ENCODE measurements at places on chromosomes 3 and 15.

GRCh38 chr3:23203708-23204330 lies 692 bp downstream of the UBE2E2 start:
- DNase-seq, result peak; percentile 12

DNA sequence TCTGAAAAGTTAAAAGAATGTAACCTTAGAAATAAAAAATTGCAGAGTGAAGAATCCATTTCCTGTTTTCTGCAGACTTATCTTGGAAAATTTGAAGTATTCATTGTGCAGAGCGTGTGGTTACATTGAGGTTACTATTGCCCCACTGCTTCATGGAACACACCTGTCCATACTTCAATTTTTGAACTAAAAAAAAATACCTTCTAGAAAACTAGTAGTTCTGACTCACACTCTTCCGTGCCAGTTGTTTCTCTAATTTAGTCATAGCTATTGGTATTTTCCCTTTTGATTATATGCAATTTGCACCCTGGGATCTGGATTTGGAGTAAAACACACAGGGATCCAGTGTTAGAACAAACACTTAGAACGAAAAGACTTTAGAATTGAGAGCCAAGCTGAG lies 111.8 kb upstream of the LYSMD4 start:
- DNase-seq, result peak; percentile 68

DNA sequence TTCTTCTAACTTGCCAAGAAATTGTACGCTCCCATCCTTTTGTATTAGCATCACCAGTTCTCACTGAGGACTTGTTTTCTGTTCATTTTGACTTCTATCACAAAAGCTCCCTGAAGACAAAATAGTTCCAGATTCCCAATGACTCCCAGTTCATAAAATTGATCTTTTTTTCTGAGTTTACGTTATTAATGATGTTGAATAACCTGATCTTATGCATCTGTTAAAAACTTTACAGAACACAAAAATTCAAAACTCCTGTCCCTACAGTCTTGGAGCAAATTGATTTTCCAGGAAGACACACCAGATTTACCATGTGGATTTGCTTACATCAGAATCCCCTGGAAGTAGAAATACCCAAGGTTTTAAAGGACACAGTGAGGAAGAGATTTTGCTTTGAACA lies 8.3 kb upstream of the KCNMB2 start:
- DNase-seq, result no peak

DNA sequence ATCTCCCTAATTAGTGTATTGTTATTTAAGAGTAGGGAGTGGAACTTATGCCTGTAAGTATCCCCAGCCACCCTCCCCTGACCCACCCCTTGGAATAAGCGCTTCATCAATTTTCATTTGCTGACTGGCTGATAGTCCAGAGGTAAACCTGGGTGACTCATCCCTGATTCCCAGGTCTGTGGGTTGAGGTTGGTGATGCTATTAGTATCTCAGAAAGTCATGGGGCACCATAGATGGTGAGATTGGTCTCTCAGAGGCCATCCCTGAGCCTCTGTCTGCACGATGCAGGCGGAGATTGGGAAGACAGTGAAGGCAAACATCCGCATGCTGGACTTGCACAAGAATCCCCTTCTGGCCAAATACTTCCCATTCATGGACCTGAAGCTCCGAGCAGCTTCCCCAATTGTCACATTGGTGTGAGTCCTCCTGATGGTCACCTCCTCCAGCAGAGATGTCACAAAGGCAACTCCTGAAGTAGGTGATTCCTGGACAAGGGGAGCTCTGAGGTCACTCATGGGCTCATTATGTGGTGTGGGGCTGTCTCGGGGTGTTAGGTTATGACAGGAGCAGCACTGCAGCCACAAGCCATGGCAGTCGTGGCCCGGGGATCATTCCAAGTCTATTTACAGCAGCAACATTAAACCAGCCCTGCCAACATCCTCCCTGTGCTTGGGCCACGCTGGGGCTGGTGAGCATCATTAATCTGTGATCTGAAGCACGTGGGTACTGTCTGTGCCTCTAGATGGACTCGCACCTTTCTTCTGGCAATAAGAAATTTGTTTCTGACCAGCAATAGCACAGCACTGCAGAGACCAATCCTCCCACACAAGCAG lies 6.8 kb upstream of the TXNRD3 start:
- no peak for DNase-seq

DNA sequence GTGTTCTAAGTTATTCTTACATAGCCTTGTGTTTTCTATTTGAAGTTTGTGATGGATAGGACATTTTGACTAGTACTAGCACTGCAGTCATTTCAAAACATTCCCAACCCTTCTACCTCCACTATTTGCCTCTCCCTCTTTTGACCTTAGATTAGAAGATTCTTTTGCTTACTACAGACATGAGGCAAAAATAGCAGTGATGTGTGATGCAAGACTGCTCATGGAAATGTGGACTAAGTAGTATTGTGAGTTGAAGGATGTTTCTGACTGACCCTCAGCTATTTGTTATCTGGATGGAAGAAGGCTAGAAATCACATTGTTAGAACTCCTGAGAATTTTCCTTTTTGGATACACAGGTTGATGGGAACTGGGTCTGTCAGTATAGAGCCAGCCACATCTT lies 45.9 kb downstream of the ATP2C1 start:
- no peak for DNase-seq

DNA sequence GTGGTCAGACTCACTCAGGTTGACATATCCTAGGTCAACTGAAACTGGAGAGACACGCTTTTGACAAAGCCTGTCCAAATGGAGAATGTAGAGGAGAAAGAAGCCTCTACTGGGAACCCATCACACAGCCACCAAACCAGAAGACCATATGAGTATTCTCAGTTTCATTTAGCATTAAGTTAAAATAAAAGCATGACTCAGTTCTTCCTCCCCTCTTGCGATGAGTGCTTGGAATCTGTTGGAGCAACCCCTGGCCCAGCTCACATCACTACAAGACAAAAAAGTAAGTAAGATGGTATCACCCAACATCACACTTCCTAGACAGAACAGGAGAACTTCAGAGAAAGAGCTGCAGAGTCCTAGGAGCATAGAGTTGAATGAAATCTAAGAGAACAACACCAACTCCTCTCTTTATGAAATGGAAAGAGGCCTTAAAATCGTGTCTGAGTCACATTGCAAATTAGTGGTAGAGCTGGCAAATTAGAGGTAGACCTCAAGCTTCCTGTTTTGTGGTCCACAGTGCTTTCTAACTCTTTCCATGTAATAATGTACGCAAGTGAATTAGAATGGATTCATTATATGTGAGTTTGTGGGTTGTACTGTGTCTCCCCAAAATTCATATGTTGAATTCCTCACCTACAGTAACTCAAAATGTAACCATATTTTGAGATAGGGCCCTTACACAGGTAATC lies 51.2 kb downstream of the FGF12 start:
- DNase-seq, result peak; percentile 66

DNA sequence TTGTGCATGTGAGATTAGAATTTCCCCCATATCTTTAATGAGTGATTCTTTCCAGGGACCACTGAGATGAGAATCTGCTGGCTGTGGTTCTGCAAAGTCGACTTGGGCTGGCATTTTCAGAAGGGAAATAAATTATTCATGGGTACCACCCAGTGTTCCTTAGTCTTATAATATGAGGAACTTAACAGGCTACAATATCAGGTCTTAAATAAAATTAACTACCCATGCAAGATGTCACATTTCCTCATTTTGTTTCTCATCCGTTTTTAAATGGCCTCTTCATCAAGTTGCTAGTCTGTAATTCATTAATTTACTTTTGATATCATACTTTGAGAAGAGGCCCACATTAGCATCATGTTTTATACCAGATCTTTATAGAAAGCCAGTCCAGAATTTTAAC lies 58.3 kb upstream of the SKOR1 start:
- DNase-seq, result no peak

DNA sequence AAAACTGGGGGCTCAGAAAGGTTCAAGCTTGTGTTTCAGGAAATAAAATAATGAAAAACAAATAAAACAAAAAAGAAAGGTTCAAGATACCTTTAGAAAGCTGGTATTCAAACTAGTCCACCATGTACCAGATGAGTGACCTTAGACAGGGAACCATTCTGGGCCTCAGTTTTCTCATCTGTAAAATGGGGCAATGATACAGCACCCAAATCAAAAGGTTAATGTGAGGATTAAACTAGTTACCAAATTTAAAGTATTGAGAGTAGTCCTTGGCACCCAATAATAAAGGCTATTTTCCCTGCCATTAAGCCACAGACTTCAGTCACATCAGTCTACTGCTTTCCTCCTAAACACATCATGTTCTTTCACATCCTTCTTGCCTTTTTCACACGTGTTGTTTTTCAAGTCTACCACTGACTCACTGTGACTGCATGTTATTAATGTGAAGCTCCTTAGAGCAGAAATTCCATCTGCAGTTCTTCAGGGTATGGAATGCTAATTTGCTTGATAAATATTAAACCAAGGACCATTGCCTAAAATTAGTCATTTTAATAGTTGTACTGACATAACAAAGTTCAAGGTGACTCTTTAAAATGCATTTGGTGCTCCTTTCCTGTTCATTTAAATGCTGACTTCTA lies 19.9 kb downstream of the TAMM41 start:
- no peak for DNase-seq

DNA sequence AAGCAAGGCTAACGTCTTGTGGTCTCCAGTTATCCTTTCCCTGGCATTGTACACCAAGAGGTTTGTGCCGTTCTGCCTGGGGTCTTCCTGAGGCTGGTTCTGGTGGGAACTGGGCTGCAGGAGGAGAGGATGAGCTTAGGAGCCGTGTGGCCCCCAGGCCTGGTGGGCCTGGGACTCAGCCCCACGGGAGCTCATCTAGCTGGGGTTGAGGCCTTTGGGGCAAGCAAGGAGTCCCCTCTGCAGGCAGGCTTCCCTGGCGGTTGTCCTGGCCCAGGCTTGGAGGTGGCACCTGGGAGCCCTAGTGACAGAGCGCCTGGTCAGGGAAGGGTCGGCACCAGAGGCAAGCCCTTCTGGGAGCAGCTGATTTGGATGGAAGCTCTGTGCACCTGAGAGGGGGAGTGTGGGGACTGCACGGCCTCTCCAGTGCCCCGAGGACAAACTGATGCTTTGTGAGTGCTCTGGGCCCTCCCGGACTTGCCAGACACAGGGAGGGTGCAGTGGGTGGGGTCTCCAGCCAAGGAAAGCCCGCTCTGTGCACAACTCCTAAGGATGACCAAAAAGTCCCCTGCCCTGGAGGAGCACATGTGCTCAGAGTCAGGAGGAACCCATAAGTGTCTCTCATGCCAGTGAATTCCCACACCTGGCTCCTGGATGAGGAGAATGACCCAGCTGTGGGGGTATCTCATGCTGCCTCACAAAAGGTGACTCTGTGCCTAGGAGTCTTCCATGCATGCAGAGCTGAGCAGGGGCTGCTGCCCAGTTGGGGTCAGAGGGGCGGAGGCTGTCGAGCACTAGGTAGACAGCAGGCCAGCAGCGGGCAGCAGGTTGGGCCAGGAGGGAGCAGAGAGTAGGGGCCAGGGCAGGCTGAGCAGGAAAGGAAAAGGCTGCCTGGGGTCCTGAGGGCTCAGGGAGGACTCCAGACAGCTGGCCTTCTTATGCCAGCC lies 2.7 kb downstream of the PAK6 start:
- no peak for DNase-seq

DNA sequence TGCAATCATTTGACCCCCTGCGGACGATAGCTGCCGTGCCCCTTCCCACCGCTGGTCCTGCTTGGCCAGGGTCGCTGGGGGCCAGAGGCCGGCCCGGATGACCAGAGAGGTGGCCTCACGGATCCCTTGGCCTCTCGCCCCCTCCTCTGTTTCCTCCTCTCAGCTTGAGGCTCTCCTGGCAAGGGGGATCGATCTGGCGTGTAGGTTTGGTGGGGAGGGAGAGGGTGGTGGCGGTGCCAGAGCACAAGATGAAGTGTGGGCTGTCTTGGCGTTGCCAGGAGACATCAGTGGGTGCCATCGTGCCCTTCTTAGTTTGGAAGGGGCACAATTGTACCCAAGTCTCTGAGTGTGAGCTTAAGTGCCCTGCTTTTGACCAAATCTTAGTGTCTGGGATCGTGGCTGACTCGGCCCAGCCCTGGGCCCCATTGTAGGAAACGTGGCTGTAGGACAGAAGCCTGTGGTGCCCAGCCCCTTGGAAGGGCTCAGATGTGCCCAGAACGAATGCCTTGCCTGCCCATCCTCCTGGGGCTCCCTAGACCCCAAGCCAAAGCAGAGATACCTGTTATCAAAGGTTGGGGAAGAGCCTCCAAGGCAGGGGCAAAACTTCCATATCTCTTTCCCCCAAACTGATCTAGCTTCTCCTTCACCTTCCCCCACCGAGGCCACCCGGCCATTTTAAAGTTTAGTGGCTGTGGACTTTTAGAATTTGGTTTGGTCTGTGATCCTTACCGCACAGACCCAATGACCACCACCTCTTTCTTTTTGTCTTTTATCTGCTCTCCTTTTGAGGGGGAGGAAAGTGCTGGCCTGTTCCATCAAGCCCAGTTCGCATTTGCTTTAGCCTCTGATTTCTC lies 14.4 kb downstream of the NR2F2 start:
- DNase-seq, result no peak

DNA sequence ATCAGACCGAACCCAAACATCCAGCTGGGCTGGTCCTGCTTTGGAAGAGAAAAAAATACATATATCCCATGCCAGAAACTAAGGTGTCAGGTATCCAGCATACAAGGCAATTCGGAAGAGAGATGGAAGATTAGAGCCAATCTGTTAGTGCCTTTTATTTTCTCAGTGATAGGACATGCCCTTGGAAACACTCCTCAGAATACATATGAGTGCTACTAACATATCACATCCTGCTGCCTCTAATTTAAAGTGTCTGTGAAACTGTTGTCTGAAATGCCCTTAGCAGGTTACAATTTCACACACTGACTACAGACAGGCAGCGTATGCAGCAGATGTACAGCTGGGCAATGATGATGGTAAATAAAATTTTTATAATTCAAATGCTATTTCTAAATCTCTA lies 78.9 kb downstream of the RBPMS2 start:
- no peak for DNase-seq

DNA sequence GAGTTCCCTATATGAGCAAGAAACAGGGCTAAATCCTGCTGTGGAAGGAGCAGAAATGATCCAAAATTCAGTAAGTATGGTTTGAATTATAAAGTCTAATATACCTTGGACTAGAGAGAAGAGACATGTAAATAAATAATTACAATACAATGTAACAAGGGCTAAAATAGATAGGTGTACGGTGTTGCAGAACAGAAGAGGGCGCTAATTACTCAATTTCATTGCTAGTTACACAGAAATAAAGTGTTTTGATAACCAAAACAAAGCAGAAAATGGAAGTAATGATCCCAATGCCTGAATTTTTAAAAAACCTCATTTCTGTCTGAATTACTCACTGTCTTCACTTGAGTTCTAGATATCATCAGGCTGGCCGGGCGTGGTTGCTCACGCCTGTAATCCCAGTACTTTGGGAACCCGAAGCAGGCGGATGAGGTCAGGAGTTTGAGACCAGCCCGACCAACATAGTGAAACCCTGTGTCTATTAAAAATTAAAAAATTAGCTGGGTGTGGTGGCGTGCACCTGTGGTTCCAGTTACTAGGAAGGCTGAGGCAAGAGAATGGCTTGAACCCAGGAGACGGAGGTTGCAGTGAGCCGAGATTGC lies 8.3 kb upstream of the PLCH1 start:
- DNase-seq, result peak; percentile 54

- DNase-seq, result no peak
Observed at GRCh38 chr3:57048728-57049127, 11.7 kb upstream of the SPATA12 start.
